Daoy (cell line): ENCODE measurements at places on chromosomes 16 and 17. TPM values are rescaled to one million over a fixed set of nuclear protein-coding genes. Genes with fewer than 3 reads are reported as not detected.

C17orf67 gene
- 0.17 TPM in 1 of 2 replicates, not detected in the other for total RNA-seq

TPSG1 gene
- 0.23 TPM in 1 of 2 replicates, not detected in the other for total RNA-seq

TBC1D3I gene
- not detected in 2 replicates for total RNA-seq

OR1F1 gene
- not detected in 2 replicates for total RNA-seq

CCL2 gene
- total RNA-seq: 1,648 and 1,969 TPM in 2 replicates

- no peak for DNase-seq
Observed at GRCh38 chr16:80459966-80460365, 80.8 kb upstream of the DYNLRB2 start.

DNA sequence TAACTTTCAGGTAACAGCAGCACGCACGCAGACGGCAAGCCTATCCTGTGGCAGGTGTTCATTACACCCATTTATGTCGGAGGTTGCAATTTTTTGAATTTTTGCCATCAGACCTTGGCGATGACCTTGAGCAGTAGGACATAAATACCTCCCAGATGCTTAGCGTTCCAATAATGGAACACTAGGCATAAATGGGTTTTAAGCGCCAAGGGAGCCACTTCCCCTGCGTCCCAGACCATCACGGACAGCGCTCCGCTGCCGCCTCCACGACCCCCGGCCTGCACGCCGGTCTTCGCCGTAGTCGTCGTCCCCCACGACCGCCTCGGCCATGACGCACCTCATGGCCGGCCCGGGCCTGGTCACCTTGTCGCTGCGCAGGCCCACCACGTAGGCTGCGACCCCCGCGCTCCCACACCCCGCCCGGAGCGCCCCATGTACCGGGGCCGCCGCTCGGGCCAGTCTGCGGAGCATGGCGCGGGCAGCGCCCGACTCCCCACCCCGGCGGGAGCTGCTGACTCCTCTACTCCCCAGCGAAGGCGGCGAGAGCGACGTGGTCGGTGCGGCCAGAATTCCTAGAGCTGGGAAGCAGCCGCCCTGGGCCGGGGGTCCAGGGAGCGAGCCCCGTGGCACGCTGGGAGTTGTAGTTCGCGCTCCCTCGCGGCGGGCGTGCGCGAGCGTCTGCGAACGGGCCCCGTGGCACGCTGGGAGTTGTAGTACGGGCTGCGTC, 22.7 kb downstream of the TMEM235 start:
- DNase-seq: peak; percentile 91

- DNase-seq: peak; percentile 35
Observed at GRCh38 chr17:50100921-50101345, 5.8 kb downstream of the PDK2 start.

DNA sequence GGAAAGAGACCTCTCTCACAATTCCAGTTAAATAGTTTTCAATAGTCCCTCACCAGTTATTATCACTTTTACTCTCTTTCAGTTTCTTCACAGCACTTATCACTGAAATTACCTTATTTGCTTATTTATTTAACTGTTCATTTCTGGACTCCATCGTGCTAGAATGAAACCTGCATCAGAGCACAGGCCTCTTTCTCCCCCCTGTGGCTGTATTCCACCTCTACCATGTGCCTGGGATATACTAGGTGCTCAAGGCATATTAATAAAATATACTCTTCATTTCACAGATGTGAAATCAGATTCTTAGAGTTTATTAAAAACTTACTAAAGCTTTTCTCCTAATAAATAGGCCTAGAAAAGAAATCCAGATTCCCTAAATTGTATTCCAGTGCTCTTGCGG, 308.9 kb upstream of the MON1B start:
- DNase-seq: no peak

- no peak for DNase-seq
Observed at GRCh38 chr17:51630101-51630671, 369.8 kb downstream of the UTP18 start.

- DNase-seq: peak; percentile 54
Observed at GRCh38 chr16:83458612-83459011, 349.2 kb upstream of the HSBP1 start.

DNA sequence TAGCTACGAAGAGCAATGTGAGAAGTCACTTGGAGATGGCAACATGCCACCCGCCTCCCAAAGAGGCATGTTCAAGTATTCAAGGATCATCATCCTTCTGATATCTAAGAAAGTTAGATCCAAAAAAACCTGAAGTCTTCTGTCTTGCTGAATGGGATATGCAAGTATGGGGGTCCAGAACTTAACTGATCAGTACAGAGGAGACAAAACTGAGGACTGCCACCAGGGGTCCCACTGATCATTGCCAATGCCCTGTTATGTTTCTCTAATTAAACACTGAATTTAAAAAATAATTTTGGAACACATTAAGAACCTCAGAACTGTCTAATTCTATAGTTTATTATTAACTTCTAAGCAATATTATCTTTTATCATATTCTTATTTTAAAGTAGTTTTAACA, 99.7 kb downstream of the CDH8 start:
- DNase-seq: no peak

DNA sequence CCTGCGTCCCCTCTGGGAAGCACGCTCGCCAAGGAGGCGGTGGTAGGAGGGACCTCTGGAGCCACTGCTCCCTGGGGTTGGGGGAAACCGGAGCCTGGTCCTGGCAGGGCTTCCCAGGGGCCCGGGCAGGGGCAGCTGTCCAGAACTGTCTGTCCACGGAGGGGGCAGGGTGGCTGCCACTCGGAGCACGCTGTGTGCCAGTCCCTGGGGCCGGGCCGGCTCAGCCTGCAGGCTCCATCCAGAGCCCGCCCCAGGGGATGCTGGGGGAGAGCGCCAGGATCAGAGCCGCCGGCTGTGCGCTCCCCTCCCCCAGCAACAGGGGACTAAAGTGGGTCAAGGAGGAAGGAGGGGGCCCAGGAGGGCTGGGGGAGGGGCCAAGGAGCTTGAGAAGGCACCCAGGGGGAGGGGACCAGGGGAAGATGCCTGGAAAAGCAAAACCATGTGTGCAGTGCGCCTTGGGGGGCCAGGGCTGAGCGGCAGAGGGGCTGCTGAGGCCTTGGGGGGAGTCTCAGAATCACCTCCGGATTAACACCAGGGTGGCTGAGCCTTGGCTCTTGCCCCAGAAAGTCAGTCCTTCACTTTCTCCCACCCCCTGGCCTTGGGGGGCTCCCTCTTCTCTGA, 21.3 kb downstream of the ZNF423 start:
- DNase-seq: no peak

- DNase-seq: no peak
Observed at GRCh38 chr17:42562388-42563142, 617 bp downstream of the COASY start.

DNA sequence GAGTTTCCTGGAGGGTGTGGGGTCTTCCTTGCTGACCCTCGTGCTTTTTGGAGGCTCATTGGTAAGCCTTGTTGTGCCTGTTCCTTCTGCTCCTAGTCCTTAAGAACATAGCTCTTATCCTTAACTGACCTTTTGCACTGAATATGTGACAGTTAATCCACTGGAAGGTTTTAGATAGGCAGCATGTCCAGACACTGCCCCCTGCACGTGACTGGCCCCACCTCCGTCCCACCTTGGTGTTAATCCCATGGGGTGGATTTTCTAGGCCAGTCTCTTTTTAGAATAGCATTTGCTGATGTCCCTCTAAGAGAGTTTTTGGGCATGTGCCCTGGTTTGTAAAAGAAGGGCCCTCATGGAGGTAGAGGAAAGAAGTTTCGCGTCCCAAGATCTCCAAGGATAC, 58.3 kb downstream of the RBFOX1 start:
- DNase-seq: no peak

GRCh38 chr16:71629278-71630016, 3.5 kb downstream of the MARVELD3 start:
- no peak for DNase-seq

DNA sequence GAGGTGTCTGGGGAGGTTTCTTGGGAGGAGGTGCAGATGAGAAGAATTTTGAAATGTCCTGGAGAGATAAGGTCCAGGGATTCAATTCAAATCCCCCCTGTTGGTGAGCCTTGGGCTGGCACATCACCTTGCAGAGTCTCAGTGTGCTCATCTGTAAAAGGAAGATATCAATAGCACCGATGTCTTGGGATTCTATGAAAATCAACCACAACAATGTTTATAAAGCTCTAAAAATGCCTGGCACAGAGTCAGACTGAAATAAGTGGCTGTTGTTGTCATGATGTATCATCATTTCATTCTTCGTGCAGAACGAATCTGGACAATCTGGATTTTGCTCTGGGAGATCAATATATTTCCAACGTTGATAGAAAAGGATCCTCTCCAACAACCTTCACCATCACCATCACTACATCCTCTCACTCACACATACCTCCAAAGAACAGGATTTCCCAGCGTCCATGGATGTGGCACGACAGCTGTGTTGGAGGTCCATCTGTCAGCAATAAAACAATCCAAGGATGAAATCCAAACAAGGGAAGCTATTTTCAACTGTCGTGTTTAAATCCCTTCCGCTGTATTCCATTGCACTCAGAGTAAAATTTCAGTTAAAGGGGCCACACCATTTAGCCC, 393.7 kb upstream of the DYNLRB2 start:
- DNase-seq: no peak

DNA sequence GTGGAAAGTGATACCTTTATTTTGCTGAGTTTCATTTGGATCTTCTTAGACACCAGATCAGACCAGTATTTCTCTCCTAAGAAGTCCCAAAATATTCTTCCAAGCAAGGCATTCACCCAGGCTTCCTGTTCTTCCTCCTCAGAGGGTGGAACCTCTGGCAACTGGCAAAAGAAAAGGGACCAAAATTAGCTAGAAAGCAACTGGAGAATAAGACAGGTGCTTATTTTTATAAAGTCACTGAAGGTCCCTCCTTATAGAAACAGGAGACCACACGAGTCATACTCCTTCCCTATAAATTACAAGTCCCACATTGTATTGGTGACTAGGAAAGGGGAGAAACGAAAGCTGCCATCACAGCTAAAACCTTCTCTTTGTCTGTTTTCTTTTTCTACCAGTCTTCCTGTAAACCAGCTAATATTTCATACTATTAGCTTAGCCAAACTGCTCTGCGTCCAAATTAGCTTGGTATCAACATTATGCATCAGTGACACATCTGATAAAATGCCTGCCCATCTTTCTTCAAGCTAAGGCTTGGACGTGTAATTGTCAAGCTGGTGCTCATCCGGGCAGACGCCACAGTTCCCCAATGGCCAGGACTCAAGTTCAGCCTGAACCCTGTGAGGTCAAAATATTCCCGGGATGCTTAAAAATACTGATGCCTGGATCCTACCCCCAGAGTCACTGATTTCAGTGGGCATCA, 47.5 kb upstream of the ERN1 start:
- DNase-seq: no peak

- DNase-seq: no peak
Observed at GRCh38 chr17:27624539-27624938, 6.4 kb upstream of the LGALS9 start.

DNA sequence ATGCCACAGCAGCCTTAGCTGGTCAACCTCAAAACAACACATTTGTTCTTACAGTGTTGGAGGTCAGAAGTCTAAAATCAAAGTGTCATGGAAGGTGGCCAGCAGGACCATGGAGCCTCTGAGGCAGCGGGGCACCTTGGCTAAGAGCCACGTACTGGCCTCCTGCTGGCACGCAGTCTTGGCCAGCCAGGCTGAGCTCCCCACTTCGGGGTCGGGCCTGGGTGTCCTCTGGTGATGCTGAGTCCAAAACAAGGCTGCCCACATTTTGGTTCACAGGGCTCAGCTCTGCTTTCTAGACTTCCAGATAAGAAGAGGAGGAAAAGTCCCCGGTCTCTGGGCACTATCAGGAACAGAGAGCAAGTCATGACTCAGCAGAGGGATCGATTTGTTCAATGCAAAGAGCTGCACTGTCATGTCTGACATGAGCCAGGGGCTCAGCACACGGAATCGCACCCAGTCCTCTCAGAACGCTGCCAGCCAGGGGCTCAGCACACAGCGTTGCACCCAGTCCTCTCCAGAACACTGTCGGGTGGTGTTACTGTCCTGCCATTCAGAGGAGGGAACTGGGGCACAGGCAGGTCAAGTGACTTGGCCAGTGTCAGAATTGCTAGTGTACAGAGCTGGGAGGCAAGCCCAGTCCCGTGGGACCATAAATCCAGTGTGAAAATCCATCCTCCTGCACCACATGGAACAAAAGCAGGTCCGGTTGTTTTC, 2.5 kb downstream of the LGALS9 start:
- DNase-seq: no peak

DNA sequence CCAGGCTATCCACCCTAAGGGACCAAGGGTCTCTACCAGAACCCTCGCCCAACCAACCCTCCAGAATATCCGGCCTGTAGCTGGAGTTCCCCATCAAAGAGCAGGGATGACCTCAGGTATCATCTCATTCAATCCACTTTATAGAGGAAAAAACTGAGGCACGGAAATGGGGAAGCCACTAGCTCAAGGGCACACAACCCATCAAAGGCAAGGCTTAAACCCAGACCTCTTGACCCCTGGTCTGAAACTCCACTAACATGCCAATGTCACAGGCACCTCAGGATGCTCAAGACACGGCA, 1.6 kb downstream of the TBC1D10B start:
- DNase-seq: no peak

DNA sequence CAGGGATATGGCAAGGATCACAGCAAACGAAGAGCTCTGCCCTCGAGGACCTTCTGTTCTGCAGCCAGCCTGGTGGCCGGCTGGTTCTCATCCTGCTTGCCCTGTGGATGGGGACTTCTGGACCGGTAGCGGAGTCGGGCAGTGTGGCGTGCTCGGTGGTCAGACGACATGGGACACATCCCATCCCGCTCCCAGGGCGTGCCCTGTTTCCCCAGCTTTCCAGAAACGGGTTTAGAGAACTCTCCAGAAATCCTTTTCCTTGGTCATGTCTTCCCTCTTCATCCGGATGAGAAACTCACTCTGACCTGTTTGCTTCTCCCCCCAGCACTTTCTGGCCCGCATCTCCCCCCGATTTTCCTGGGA, 115.8 kb downstream of the OR1D5 start:
- no peak for DNase-seq

DNA sequence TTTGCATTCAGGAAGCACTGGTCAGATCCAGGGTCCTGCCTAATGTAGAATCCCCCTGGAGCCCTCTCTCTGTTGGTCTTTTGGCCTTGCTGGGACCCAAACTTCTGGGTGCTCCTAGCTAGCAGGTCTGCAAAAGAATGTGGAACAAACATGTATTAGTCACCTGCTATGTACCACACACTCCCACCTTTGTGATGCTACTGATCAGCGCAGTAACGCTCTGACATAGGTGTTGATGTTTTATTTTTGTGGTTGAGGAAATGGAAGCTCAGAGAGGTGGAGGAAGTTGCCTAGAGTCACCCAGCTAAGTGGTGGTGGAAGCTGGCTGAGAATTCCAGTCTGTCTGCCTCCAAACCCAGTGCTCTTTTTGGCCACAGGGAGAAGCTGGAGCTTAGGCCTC, 35.8 kb upstream of the LGALS9 start:
- no peak for DNase-seq

DNA sequence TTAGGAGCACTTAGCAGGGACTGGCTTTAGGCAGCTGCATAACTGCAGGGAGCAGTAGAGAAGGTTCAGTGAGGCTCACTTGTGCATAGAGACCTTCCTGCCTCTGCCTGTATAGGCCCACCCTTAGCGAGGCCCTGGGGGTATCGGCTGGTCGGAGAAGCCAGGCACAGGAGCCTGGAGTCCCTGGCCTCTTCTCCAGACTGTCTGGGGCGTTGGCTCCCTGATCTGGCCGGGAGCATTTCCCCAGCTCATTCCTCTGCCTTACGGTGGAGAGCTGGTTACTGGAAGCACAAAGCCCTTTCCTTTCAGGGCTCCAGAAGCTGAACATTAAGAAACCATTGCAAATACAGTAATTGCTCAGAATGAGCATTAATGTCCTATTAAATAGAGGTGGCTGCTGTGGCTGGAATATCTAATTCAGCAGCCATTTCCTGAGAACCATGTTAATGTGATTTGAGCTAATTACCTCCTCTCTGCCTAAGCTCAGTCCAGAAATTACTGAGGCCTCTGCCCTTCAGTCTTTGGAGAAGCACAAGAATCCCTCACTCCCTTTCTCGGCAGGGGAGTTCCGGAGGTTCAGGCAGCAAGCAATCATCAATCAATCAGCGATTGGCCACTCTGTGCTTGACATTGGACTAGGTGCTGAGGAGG, 18.8 kb upstream of the TMEM220 start:
- DNase-seq: no peak
